ENCODE measurements at places on chromosomes 7 and 10.

DNA sequence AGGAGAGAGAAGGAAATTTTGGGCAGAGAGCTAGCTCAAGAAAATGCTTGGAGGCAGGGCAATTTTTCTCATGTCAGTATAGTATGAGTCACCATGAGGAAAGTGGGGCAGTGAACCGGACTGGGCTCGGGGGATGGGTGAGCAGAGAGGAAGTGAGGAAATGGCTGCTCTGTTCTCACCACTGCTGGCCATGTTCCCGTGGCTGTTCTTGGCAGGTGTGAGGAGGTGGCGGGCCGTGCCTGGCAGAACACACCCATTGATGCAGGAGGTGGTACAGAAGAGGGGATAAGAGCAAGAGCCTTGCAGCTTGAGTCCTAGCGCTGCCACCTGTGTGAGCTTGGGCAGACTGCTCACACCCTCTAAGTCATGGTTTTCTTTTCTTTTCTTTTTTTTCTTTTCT lies 304.4 kb upstream of the LYZL1 start:
- DNase-seq = no peak

DNA sequence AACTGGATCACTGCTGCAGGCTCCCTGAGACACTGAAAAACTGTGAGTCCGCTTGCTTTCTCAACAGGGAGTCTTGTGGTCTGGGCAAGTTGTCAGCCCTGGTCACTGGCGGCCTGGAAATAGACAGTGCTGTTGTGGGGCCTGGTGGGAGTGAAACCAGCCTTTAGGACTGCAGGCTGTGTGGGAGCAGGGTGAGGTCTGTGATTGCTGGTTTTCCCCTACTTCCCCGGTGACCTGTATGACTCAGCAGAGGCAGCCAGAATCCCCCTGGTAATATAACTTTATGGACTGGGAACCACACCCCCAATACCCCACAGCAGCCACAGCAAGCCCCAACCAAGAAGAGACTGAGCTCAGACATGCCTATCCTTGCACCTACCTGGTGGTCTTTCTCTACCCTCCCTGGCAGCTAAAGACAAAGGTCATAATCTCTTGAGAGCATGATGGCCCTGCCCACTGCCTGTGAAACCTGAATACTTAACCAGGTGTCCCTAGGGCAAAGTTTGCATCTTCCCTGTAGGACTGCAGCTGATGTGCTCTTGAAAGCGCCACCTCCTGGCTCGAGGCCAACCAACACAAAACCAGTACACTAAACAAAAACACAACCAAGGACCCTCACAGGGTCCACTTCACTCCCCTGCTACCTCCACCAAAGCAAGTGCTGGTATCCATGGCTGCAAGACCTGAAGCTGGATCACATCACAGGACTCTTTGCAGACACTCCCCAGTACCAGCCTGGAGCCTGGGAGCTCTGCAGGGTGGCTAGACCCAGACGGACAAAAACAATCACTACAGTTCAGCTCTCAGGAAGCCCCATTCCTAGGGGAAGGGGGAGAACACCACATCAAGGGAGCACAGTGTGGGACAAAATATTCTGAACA lies 7.2 kb upstream of the ADAM22 start:
- peak; percentile 50 for DNase-seq

DNA sequence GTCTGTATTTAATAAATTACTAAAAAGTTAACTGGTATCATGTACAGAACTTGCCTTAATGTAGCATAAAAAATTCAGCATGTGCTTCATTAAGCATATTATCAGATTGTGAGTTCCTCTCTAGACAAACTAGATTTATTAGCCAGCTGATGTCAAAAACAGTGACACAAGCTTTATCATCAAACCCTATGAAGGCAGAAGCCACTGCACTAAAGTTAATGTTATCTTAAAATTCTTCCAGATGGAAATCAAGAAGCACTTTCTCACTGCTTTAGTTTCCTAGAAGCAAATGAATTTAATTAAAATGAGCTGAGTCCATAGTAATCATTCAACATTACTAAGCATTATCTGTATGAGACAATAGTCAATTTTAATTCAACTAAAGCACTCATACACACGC lies 96.4 kb downstream of the ARHGAP12 start:
- DNase-seq = no peak

GRCh38 chr7:27576360-27576944 lies 86.2 kb downstream of the HIBADH start:
- peak; percentile 7 for DNase-seq

DNA sequence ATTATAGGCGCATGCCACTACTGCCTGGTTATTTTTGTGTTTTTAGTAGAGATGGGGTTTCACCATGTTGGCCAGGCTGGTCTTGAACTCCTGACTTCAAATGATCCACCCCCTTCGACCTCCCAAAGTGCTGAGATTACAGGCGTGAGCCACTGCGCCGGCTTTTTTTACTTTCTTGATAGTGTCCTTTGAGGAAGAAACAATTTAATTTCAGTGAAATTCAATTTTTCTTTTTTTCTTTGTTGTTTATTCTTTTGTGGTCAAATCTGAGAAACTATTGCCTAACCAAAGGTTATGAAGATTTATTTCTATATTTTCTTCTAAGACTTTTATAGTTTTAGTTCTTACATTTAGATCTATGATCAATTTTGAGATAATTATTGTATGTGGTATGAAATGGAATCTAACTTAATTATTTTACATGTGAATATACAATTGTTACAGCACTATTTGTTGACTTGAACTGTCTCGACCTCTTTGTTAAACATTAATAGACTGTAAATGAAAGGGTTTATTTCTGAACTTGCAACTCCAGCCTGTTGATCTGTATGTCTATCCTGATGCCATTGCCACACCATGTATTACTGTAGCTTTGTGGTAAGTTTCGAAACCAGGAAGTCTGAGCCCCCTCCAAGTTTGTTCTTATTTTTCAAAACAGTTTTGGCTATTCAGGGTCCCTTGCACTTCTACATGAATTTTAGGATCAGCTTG lies 19.8 kb upstream of the RASSF4 start:
- no peak for DNase-seq

DNA sequence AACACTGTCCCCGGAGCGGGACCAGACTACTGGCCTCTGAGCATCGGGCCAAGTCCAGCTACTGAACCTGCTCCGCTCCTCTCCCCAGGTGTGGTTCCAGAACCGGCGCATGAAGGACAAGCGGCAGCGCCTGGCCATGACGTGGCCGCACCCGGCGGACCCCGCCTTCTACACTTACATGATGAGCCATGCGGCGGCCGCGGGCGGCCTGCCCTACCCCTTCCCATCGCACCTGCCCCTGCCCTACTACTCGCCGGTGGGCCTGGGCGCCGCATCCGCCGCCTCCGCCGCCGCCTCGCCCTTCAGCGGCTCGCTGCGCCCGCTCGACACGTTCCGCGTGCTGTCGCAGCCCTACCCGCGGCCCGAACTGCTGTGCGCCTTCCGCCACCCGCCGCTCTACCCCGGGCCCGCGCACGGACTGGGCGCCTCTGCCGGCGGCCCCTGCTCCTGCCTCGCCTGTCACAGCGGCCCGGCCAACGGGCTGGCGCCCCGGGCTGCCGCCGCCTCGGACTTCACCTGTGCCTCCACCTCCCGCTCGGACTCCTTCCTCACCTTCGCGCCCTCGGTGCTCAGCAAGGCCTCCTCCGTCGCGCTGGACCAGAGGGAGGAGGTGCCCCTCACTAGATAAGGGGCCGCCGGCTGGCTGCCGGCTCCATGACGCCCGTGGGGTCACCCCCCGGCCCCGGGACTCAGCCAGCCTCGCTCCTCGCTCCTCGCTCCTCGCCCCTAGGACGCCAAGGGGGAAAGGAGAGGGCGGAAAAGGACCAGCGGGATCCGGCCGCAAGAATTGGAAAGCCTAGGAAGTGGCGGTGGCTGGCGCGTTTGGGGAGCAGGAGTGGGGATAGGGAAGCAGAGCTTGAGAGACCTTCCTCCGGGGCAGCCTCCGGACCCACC lies 3.4 kb downstream of the EVX1 start:
- DNase-seq = no peak

DNA sequence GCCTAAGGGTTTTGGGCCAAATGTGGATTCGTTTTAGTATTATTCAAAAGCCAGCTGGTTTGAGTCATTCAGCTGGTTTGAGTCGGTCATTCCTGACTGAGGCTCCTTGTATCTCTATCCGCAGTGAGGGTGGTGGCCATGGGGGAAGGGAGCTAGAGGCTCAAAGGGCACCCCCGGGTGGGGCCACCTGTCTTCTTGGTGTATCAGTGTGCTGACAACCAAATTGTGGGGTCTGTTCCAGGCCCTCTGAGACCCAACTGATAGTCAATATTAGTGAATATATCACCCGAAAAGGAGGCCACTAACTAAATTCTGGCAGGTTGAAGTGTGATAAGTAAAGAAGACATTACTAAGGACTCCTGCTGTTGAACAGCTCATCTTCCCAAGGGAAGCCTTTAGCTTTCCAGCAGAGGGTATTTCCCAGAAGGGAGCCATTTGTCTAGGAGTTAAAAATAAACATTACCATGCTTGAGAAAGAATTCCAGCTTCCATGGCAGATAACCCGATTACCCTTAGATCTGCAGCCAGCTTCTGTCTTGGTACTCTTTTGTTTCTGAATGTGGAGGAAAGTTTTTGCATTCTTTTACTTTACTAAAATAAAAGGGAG lies 29.9 kb upstream of the DDX50 start:
- DNase-seq = peak; percentile 11

- DNase-seq = no peak
Observed at GRCh38 chr7:111172564-111173257, 81.8 kb downstream of the LRRN3 start.

DNA sequence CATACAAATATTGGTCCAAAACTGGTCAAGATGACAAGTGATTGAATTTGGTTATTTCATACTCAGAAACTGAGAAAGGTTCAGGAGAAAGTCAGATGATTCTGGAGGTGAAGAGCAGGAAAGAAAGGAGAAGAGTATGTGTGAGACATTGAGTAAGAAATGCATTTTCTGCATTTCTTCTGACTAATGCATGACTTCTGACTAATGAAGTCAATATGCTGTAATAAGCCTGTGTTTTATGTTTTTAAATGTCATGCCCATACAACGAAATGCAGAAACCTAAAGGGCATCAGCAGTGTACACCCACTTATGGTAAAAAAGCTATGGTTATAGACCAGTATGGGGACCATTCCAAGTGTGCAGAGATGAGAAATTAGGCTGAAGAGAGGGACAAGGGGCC lies 1227.8 kb upstream of the SORCS1 start:
- no peak for DNase-seq

- DNase-seq = no peak
Observed at GRCh38 chr7:158818325-158819213, 10.7 kb downstream of the ESYT2 start.

DNA sequence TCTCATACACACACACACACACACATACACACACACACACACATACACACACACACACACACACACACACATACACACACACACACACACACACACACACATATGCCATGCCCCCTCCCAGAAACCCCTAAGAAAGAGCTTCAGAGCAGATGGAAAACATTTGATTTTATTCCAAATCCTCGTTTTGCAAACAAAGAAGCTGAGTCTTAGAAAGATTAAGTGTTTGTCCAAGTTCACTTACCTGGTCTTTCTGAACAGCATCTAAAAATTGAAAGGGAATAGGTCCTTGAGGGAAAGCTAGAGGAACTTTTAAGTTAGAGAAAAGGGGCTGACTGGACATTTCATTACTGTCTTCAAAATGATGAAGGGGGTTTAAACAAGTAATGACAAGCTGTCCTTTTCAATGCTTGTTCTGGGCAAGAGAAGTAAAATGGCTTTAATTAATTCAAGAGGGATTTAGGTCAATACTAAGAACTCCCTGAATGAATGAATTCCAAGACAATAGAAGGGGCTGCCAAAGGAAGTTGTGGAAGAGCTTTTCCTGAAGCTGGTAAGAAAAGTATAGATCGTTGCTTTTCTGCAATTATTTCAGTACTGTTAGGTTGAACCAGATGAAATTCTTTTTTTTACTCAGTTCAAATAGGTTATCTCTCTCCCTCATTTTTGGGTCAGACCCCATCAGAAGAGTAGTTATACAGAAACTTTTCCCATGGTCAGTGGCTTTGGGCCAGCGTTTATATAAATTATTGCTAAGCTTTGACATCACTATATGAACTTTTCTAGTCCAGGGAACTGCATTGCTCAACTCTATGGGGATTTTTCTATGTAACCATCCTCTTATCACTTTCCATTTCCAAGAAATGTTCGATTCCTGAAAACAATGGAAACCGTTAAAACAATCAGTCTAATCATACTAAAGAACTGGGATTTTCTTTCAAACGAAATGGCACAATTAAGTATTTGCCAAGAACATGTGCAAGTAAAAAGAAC lies 261.4 kb downstream of the MTERF1 start:
- no peak for DNase-seq

DNA sequence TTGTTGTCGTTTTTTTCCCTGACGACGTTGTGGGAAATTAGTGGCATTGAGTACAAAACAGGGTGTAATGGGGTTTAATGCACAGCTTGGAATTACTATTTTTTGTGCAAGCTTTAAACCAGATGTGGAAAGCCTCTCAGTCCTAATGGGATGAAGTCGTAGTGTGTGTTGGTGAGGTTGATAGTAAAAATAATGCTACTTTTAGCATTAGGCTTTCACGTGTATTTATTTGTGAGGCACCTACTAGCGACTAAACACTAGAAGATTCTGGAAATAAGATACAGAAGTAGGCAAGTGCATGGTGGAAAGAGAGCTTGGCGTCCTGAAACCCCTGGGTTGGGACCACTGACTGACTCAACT lies 588 bp upstream of the ORC5 start:
- DNase-seq = no peak

GRCh38 chr10:30587522-30588031 lies 42.0 kb downstream of the LYZL2 start:
- DNase-seq = no peak

DNA sequence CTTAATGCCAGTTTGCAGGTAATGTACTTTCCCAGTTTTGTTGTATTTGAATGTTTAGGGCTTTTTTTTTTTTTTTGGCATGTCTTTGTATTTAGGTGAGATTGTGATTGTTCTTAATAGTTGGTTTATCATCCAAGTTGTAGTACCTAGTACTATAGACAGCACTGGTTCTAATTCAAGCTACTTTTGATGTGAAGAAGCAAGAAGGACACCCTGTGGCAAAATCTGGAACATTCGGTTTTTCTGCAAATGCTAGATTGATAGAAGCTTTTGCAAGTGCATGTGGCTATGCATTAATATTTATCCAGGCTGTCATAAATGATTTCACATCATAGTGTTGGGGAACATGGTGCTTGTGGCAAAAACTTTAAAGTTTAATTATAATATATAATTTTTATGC lies 248.9 kb downstream of the FOXP2 start:
- DNase-seq = peak; percentile 12

- DNase-seq = peak; percentile 64
Observed at GRCh38 chr7:36984710-36985312, 260.5 kb upstream of the AOAH start.

DNA sequence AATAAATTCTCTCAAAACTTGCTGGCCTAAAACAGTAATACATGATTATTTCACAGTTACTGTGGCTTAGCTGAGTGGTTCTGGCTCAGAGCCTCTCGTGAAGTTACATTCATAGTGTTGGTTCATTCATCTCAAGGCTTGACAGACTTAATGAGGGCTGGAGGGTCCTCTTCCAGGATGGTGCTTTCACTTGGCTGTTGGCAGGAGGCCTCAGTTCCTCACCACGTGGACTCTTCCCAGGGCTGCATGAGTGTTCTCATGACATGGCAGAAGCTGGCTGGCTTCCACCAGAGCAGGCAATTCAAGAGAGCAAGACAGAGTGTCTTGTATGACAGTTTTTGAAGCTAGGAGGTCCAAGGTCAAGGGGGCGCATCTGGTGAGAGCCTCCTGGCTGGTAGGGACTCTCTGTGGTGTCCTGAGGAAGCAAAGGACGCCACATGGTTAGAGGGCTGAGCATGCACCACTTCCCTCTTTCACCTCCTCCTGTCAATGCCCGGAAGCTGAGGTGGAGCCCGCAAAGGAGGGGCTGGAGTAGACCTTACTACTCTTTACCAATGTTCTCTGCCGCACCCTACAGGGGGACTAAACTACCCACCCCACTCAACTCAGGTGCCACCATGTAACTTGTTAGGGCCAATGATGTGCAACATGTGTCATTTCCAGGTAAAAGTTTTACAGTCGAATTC lies 58.2 kb upstream of the YAE1 start:
- DNase-seq = no peak
